ENCODE measurements at places on chromosomes 4 and X.

- no peak for DNase-seq
Observed at GRCh38 chrX:131734621-131735020, 190.7 kb downstream of the OR13H1 start.

DNA sequence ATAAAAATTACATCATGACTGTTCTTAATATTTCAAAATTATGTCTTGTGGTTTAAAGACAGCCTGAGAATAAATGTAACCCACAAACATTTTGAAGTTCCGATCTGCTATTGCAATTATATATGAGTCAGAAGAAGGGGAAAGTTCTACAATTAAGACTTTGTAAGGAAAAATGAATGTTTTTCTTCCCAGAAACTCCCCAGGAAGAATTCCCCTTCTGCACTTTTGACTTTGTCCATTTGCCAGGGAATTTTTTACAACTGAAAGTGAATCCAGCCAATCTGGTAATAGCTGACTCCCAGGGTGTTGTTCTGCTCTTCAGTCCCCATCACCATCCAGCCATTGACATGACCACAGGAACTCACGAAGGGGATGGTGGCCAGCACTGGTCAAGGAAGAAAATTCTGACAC, 61.6 kb upstream of the NOCT start:
- no peak for DNase-seq

DNA sequence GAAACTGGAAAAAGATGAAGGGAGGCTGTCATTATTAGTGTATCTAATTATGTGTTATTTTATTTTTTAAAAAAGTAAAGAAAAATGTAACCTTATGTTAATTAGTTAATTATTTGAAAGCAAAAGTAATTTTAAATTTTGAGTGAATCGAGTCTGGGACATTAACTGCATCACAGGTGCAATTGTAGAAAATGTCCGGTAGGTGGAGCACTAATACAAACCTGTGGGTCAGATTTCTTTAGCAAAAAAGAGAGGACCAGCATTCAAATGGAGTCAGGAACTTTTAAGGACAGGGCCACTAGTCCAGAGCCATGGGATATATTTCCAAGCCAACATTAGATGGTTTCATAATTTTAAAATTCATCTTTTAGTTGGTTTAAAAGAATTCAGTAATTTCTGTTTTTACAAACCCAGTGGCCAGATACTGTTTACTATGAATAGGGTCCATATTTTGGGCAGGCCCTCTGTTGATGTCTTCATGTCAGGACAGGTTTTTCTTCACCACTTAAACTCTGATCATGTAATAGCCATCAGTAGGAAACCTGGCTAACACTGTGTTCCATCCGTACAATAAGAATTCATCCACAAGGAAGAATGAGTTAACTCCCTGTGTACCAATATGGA, 27.2 kb downstream of the BST1 start:
- no peak for DNase-seq

- DNase-seq, result no peak
Observed at GRCh38 chrX:86930419-86930818, 587.2 kb upstream of the KLHL4 start.

- DNase-seq, result no peak
Observed at GRCh38 chr4:33924811-33925210, 2319.5 kb downstream of the ARAP2 start.

DNA sequence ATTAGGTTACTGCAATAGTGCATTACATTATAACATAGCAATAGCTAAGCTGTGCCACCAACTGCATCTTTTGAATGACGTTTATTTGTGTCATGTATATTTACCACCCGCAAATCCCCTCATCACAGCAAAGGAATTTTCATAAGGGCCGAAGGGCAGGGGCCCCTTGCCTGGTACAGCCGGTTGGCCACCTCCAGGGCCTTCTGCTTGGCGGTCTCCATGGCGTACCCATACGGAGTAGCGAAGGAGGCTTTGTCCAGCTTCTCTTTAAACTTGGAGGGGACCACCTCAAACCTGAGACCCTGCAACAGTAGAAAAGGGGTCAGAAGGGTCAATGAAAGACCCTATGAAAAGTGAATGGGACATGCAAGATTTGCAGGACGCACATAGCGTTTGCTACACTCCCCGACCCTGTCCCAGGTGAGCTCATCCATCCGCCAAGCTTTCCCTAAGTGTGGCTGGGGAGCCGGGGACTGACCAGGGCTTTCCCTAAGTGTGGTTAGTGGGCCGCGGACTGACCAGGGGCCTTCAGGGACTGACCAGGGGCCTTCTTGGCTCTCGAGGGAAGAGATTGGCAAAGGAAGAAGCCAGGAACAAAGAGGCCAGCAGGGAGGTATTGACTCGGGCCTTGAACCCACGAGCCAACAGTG, 10.6 kb downstream of the ASMTL start:
- DNase-seq, result peak; percentile 52

- peak; percentile 21 for DNase-seq
Observed at GRCh38 chr4:74794382-74795010, at the start of gene BTC. BTC (minus strand) TSS chr4:74794523; CDS start chr4:74794325, 198 bp downstream.

- no peak for DNase-seq
Observed at GRCh38 chr4:55183926-55184599, 58.7 kb upstream of the KDR start.

DNA sequence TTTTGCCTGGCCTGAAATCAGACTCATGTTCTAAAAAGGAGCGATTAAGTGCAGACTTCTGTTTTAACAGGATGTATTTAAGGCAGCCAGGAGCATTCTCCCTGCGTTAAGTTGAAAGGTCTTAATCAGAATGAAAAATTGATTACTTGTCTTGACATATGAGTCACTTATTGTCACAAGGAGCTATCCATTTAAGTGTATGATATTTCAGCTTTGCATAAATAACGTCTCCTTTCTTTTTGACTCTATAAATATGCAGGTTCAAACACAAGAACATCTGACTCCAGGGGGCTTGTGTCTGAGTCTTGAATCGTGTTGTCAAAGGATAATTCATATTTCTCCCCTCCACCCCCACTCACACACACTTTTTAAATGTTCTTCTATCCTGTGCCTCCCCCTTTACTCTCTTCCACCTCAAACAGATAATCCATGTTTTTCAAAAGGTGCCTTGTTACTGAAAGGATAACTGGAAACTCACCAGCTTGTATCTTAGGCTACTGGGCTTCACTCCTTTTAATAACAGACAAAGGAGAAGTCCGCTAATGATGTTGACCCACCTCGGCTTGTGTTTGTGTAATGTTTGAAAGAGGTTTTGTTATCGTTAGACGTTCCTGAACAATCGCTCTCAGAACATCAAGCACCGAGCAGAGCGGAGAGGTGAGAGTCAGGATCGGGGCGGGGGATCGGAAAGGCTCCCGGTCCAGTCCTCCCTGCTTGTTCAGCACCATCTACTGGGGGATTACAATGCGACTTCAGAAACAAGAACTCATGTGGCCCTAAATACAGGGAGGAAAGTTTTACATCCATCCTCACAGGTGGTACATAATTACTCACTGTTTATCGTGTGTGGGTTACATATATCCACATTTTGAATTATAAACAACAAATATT, 107.5 kb upstream of the RPL34 start:
- DNase-seq, result no peak

DNA sequence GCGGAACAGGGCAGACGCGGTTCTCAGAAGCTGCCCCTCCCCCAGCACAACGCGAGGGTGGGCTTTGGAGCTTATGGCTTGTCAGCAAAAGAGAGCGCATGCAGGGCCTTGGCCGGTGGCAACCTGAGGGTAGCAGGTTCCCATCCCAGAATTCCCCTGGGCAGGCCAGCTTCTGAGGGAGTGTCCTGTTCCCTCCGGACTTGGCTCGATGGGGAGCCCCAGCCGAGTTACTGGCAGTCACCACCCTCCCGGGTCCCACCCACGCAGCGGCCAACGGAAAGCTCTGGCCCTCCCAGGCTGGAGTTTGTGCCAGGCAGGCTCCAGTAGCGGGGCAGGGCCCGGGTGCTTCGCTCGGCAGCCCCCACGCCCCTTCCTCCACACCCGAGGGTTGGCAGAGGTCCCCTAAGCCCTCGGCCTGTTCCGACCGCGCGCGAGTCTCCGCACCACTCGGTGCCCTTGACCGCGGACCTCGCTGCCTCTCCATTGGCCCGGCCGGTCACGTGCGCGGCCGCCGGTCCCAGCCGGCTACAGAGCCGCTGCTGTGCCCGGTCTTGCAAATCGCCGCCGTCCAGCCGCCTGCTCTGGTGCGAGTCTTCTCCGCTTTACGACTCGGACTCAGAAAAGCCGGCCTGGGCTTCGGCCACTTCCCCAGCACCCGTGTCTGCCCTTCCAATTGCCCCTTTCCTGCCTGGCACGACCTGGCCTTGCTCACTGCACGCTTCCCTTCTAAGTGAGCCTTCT, 20.9 kb upstream of the MTM1 start:
- peak; percentile 89 for DNase-seq

DNA sequence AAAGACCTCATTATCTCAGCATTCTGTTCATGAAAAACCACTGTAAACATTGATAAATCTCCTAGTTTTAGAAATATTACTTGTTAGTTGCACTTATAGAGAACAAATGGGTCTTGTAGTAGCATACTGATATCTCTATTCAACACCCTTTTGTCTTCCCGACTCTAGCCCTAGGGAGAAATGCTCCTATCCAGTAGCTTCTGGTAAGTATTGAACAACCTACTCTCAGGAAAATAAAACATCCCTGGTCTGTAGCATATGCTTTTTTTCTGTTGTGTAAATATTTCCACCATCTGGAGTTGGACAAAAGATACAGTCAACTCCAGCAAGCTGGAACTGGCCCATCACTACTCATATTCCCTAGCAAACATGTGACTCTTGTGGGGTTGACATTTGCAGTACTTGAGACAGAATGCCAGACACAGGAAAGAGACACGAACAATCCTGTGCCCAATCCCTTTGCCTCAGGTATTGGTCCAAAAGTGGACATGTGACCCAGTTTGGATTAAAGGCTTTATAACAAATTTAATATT, 188.2 kb downstream of the GC start:
- no peak for DNase-seq

GRCh38 chrX:103919270-103919637, 43.2 kb upstream of the TMSB15B start:
- DNase-seq, result no peak

GRCh38 chrX:6021316-6022091, 207.2 kb downstream of the NLGN4X start:
- DNase-seq, result no peak

DNA sequence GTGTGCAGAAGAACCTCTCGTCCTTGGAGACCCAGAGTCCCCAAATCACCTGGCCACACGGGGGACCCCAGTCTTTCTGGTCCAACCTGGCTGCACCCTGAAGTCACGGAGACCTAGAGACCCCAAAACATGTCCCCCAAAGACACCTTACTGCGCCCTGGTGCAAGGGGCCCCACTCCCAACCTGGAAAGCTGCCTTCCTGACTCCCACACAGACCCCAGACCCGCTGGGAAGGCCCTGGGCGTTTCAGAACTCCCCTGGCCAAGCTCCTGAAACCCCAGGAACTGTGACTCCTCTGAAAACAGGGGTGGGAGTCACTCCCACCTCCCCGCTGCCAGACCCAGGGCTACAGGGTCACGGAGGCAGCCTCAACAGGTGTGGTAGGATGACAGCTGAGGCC, 12.7 kb upstream of the SHOX start:
- DNase-seq, result no peak

DNA sequence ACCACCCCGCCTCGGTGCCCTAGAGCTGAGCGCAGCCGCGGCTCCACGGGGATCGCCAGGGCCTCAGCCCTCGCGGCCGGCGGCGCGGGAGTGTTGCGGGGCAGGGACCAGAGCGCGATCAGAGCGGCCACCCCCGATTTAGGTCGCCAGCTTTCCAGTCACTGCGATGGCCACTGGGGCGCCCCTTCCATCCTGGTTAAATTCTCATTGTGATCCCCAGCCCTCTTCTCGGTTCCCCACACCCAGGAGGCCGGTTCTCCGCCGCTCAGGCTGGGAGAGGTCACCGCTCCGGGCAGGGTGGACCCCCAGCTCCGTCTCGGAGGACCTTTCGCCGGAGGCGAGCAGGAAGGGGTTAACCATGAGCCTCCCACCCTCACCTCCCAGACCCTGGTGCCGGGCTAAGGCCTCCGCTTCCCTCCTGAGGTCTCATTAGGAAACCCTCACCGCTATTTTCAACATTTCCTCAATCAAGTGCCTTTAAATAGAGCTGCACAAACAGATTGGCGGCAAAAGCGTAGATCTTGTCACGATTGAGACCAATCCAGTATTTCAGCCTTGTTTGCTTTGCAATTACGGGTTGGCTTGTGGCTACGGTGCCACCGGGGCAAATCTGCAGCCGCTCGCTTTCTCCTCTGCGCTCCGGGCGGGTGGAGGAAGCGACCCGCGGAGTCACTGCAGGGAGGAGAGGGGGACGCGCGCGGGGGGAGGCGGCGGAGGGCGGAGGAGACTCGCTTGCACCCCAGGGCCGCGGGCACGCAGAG, 8.3 kb upstream of the HAND2 start:
- peak; percentile 85 for DNase-seq

DNA sequence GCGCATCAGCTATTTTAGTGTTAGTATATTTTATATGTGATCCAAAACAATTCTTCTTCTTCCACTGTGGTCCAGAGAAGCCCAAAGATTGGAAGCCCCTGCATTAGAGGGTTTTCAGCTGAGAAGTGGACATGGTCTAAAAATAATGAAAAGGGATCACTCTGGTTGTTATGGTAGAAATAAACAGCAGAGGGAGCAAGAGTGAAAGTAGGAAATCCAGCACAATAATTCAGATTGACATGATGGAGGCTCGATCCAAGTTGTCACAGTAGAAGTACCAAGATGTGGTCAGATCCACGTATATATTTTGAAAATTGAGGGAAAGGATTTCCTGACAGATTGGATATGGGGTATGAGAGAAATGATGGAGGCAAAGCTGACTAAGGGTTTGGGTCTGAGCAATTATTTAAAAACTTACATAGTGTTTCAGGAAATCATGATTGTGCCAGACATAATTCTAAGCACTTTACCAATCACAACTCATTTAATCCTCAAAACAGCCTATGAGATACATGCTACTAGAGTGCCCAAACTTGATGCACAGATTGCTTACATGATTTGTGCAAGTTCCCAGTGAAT, 17.0 kb upstream of the TMEM144 start:
- no peak for DNase-seq

DNA sequence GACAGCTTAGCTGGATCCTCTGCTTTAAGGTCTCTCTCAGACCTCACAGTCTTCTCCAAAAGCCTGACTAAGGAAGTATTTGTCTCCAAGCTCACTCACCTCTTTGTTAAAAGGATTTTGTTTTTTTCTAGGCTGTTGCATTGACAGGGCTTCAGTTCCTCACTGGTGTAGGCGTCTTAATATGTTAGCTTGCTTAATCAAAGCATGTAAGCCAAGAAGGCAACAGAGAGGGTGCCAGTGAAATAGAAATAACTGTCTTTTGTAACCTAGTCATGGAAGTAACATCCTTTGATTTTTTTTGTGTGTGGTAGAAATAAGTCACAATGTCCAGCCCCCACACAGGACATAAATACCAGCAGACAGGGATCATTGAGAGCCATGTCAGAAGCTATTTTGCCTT, 58.8 kb downstream of the FIP1L1 start:
- DNase-seq, result no peak
